ENCODE measurements at places on chromosomes 16 and 17.

DNA sequence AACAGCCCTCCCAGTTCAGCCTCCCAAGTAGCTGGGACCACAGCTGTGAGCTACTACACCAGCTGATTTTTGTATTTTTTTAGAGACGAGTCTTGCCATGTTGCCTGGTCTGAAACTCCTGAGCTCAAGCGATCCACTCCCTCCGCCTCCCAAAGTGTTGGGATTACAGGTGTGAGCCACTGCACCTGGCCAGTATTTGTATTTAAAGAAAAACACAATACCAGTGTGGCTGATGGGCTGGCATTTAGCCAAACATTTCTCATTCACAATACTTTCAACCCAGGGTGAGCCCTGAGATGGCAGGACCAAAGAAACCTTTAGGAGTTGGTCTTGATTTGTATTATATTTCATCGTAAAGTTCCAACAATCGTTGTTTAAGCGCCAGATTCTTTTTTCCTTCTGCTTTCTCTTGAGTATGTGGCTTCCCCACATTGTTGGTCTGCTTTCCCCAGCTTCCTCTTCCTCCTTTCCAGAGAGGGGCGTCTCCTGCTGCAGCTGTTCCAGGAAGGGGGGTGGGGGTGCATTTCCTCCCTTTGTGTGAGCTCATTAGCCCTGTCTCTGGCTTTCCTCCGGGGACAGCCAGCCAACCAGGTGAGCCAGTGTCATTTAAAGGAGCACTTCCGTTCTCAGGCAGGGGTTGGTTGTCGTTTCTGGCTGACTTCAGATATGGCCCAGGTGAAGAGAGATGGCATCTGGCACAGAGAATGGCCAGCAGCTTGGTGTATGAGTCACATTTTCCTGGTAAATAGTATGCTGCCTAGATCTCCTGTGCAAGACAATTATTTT is 79.9 kb downstream of the GPRC5B start:
- peak; percentile 69 for DNase-seq

- peak; percentile 70 for DNase-seq
Measured at GRCh38 chr17:42675348-42675964, 1.3 kb downstream of the PLEKHH3 start.

DNA sequence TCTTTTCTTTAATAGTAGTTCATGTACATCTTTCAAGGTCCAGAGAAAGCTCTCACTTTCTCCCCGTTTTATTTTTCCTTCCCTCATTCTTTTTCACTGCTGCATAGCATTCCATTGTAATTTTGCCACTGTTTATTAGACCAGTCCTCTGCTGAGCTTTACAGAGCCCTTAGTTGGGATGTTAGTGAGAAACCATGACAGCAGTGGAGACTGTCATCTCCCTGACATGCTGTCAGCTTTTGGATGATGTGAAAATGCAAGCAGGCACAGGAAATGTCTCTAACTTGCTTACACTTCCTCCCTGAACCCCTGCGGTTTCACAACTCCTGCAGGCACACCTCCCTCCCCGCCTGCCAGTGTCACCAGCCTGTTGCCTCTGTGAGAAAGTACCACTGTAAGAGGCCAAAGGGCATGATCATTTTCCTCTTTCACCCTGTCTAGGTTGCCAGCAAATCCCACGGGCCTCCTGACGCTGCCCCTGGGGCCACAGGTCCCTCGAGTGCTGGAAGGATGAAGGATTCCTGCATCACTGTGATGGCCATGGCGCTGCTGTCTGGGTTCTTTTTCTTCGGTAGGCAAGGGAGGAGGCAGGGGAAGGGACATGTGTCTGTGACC is at the start of gene ITGAL:
Gene ITGAL, plus strand, starts transcription at position 415 of the 615 bp plus-strand sequence. Its CDS starts 96 bp downstream, at position 511.
- DNase-seq: no peak

DNA sequence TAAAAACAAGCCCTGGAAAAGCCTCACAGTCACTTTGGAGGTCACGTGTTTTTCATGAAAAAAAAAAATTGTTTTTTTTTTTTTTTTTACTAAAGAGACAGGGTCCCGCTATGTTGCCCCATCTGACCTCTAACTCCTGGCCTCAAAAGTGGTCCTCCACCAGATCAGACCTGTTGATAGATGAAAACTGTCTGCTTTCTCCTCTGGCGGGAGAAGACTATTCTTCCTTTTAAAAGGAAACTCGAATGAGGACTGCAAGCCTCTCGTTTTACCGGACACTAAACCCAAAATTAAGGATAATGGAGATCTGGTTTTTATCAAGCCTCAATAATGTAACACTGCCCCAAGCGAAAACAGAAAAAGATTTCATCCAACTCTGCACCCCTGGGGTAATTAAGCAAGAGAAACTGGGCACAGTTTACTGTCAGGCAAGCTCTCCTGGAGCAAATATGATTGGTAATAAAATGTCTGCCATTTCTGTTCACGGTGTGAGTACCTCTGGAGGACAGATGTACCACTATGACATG is 25.8 kb downstream of the ZCCHC14 start:
- no peak for DNase-seq

DNA sequence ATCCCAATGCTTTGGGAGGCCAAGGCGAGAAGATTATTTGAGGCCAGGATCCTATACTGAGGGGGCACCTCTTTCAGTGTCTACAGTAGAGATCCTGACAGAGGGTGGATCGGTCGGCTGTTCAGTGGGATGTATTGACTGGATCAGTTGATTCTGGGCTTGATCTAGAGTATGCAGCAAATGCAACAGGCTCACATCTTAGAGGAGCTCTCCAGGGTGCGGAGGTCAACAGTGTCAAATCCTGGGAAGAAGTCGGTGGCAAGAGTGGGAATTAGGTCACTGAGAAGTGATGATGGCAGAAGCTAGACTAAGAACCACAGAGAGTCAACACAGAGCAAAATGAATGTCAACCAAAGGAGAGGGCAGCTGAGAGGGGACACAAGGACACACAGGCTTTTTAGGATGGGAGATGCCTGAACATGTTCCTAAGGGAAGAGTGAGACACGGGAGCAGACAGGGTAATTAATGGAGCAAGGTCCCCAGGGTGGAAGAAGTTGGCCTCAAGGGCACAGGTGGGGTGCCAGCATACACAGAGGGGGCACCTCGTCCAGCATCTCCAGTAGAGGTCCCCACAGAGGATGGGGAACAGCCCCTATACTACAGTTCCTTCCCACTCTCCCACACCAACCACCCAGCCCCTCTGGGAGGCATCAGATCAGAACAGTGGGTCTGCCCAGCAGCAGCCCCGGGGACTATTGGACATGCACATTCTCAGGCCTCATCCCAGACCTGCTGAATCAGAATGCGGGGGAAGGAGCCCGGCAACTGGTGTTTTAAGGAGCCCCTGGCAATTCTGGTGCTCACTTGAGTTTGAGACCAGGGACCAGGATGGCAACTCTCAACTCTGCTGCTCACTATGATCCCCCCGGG is 10.0 kb upstream of the CYTH1 start:
- DNase-seq: no peak

- DNase-seq: no peak
Measured at GRCh38 chr16:10984509-10984908, 40.1 kb downstream of the CLEC16A start.

DNA sequence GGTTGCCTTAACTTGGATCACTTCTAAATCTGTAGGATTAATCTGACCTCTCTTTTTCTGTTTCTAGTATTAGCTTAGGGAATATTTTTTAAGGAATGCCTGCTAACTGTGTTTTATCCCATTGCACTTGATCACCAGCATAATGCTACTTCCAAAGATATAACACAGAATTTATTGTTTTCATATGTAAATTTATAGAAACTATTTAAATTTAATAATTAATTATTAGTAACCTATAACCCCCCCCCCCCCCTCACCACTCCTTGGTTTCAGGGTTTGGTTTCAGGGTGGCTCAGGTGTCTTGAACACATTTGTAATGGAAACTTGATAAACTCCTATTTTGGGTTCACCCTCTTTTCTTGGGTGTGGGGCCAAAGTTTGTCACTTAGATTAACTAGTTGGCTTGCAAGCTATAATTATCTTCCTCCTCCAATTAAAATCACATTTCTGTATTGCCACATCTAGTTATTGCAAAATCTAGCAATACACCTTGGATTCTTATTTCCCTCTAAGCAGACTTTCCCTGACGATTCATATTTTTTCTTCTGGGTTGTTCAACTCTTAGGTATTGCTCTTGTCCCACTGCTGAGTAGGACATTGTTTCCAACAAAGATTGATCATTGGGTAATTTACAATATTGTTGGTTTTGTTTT is 18.3 kb downstream of the KRT12 start:
- no peak for DNase-seq

DNA sequence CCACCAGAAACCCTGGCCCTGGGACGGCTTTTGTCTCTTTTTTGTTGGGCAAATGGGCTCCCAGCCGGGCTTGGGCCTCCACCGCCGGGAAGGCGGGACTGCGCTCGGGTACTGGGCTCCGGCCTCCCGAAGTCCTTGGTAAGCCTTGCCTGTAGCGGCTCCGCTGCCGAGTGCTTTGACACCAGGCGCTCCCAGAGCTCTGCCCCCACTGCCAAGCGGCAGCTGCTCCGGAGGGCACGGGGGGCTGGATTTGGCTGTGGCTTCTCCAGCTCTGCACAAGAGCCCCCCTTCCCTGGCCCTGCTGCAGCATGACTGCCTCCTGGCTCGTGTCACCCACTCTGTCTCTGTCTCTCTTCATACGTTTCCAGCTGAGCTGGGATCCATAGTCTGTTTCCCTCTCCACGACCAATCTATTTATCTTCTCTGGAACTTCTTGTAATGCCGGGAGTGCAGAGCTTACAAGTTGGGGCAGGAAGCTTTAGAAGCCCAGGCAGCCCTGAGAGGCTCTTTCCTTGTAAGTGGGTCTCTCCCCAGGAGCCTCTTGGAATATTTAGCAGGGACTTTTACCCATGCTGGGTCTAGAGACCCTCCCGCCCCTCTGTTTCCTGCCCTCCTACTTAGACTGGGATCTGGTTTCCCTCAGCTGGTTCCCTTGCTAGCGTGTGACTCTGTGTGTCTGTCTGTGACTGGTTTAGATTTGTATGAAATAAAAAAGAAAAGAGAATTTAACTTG is 246.9 kb upstream of the GSE1 start:
- DNase-seq: no peak

GRCh38 chr17:21676281-21677111 is 15.8 kb upstream of the KCNJ18 start:
- no peak for DNase-seq

GRCh38 chr17:45302649-45303173 is 14.1 kb downstream of the MAP3K14 start:
- DNase-seq: no peak

DNA sequence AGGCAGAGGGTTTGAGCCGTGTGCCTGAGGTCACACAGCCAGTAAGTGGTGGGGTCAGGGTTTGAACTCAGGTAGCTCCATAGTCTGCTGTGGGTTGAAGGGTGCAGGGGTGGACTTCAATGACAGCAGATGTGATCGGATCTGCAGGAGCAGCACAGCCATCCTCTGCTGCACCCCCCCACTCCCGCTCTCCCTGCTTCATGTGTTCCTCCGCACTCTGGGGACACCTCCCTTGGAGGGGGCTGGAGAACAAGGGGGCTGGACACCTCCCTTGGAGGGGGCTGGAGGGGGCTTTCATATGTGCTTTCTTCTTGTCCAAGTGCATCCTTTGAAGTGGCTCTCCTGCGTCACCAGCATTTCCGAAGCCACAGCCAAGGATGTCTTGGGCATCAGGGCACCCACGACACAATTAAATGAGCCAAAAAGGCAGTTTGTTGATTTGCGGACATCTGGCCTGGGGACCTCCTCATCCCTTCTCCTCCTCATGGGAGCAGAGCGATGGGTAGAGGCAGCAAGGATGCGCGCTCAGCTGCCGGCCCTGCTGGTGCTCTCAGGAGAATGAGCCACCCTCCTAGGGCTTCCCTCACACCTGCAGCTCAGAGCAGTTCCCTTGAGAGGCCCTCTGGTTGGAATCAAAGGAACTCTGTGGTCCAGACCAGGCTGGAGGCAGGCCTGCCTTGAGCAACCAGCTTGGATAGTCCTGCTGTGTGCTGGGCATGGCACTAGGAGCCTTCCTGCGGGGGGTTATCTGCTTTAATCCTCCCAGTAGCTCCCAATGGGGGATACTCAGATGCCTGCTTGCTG is 26.2 kb downstream of the WSCD1 start:
- no peak for DNase-seq

- peak; percentile 14 for DNase-seq
Measured at GRCh38 chr16:85844786-85845185, 45.3 kb downstream of the COX4I1 start.

DNA sequence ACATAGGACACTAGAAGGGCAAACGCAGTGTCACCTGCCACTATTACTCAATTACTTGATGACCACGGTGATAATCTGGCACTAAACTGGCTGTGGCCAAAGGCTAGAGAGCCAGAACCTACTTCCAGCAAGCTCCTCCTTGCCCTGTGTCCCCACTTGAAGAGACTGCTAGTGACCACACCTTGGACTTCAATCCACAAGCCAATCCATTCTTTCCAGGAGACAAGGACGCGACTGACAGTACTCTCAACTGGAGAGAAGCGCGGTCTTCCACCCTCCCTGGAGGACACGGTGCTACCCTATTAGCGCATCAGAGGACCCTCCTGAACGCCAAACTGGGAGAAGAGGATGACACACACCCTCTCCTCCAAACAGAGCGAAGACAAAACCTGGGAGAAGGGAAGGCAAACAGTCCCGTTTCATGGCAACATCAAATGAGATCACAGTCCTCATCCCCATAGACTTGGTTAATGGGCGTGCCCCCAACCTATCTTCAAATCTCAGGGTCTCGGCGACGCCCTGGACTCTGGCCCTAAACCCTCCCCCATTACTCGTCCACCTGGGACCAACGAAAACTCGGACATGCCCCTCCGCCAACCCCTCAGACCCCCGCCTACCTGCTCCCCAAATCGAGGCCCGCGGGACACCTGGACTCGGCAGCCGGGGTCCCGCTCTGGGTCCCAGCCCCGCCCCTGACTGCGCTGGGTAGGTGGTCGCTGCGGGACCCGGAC is 508 bp downstream of the FLCN start:
- DNase-seq: peak; percentile 54

DNA sequence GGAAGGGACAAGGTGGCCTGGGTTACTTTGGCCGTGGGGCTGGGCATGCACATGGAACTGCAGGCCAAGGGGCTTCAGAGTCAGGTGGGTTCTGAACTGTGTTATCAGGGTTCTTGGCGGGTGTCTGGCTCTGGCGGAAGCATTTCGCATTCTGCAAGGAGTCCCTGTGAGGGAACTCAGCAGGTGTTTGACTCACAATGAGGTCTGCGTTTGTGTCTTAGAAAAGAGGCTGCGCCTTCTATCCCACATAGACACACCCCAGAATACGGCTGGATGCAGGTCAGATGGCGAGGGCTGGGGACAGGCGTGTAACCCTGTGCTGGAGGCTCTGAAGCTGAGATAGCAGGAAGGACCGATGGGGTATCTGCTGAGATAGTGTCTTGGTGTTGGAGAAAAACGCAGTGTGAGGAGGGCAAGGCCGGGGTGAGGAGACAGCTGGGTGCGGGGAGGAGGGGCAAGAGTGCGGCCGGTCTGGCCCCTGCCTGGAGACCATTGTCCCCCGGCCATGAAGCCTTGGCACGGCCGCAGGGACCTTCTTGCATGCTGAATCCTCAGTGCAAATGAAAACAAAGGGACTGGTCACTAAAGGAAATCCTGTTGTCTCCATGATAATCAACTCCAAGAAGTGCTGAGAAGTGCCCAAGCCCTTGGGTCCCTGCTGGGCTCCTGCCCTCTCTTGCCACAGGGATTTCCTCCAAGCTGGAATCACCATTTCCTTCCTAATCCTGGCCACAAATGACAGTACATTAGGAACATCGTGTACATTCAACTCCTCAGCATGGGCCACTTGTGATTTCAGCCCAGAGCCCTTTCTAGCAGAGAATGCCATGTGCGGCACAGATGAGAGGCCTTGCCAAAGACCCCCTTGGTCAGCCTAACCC is 22.8 kb upstream of the MTSS2 start:
- no peak for DNase-seq

Measured in SHP77 (cell line).